NCI-H2081 treated with DMSO at 0.1 percent for 48 hours (cell line): ENCODE measurements at places on chromosomes 6 and 20.

GRCh38 chr6:7468382-7469081 lies 72.9 kb upstream of the DSP start:
- no peak for DNase-seq

DNA sequence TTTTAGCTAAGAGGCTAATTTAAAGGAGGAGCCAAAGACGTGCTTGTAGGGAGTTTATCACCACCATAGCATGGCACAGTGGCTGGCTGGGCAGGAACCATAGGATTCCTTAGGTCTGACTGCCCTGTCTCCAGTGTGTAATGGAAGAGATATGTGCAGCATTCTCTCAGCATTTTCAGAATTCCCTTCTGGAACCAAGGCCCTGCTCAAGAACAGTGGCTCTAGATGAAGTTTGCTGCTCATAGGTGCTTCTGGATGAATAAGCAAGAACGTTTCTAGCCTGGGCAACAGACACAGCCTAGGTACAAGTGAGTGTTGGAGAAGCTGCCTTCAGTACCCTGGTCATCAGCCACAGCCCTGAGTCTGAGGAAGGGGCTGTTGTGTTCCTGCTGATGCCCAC lies 69.1 kb downstream of the LCA5 start:
- DNase-seq, result no peak

DNA sequence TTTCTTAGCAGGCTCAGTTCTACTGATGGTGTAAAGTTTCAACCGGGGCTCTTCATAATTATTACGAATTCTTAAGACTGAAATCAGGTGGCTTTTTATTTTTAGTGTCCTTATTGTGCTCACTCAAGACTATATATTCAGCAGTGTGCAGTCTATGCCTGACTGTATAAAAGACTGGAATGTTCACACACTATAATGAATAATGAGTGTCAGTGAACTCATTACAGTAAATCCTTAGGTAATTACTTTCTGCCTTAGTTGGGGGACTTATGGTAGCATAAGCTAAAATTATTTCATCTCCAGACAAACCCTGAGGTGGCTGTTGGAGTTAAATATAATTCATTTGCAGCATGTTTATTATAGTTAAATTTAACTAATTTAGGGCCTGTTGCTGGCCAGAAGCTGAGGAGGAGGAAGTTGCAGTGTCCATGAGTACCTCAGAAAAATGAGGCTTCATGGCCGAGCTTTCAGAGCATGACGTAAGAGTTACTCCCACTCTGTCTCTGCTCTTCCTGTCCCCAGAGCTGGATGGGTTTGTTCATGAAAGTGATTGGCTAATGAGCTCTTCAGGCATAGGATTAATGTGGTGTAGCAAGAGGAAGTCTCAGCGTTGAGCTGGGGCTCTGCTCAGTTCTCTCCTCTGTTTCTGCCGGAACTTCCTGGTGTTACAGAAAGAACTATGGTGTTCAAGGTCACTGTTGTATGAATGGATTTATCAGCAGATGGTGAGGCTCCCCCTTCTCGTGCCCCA lies 335.7 kb downstream of the NRN1 start:
- DNase-seq, result no peak

GRCh38 chr6:132504757-132505156 lies 8.2 kb downstream of the STX7 start:
- no peak for DNase-seq

GRCh38 chr6:110180228-110181008 lies at the start of gene CDC40:
Gene CDC40, plus strand, starts transcription at chr6:110180427. Its CDS starts 18 bp downstream, at chr6:110180445.
- DNase-seq, result no peak

DNA sequence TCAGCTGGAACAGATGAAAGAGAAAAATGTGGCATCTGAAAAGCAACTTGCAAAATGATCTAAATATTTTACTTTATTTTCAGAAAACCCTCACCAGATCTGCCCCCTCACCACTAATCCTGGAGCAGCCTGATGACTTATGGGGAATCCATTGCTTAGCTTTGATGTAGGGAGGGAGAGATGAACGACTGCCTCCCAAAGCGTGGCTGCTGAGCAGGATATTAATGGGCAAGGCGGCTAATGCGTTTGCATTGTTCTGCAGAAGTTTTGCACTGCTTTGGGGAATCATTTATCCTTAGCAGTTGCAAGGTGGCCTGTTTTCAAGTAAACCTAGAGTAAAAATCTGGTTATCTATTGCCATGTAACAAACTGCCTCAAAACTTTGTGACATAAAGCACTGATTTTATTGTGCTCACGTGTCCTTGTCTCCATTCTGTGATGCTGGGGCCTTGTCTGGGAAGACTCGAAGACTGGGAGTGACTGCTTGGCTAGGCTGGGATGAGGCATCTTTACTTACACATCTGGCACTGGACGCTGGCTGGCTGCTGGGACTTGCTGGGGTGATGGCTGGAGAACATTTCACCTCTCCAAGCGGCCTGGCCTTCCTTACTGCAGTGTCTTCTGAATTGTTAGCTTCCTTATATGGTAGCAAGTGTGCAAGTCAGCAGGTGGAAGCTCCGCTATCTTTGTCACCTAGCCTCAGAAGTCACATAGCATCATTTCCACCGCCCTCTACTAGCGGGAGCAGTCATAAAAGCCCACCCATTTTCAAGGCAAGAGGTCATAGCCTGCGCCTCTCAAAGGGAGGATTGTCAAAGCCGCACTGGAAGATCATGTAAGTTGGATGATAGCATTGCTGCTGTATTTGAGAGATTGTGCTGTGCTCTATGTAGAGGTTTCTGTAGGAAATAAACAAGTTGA lies 313.2 kb downstream of the NRN1 start:
- DNase-seq, result no peak

GRCh38 chr20:61924211-61924857 lies 141.3 kb downstream of the TAF4 start:
- DNase-seq, result no peak

DNA sequence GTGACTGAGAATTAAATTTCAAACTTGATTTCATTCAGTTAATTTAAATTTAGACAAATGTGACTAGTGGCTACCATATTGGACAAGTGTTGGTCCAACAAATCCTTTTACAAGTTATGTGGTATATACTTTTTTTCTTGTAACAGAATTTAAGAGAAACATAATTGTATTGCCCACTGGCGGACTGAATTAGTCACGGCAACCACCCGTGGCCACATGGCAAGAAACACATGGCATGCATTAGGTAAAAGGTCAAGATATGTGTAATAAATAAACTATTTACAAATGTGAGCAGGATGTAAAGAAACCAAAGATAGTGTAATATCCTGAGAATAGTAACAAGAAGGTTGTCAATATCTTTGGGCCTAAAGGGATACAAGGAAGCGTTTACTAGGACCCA lies 91.2 kb downstream of the LCA5 start:
- DNase-seq, result no peak

GRCh38 chr6:156687789-156688619 lies 89.2 kb upstream of the ARID1B start:
- no peak for DNase-seq

DNA sequence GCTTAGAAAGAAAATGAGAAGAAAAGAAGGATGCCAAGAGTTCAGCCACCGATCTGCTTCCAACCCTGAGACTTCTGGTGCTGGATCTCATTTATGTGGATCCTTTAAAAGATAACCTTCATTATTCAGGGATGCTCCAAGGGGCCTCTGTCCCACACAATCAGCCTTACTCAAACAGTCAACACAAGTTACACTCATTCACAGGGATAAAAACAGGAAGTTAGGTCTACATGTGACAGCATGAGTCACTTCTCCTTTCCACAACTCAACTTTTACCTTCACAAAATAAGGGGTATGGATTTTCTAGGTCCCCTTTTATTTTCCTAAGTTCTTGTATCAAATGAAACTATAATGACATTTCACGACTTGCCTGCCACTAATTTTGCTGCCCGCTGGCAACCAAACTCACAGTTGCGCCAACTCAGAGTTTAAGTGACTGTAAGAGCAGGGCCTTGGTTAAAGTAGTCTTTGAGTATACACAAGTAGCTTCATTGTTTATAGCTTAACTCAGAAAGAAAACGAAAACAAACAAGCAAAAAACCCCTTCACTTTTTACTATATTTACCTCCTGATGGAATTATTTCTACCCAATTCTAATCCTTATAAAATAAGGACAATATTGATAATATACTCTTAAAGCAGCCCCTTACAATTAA lies 278.8 kb upstream of the RUNX2 start:
- no peak for DNase-seq

- no peak for DNase-seq
Measured at GRCh38 chr6:107066697-107067659, 39.0 kb downstream of the MTRES1 start.

- no peak for DNase-seq
Measured at GRCh38 chr20:37567331-37567665, 39.6 kb upstream of the BLCAP start.

DNA sequence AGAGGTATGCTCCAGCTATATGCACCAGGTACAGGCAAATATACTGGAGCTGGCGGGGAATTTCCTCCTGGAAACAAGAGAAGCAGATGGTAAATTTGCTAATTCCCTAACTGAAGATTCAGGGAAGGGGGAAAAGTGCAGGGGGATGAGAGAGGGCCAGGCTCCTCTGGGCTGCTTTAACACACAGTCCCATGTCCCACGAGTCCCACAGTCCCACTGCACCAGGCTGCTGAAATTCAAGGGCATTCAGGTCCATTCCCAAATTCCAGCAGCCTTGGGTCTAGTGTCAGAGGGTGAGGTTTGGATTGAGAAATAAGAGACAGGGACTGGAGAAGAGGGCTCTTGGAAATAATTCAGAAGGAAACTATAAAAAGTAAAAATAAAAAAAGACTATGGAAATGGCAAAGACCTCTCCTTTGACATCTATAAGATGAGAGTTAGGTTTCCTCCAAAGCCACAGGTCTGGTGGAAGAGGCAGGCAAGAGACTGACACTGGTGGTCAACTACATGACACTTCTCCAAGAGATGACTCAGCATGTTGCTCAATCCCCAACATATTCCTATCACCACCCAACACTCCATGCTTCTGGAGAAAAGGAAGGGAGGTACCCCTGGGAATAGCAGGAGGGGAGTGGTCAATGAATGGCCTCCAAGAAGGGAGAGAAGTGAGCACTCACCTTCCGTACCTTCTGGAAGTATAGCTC lies 69.2 kb downstream of the TRAM2 start:
- DNase-seq, result no peak

GRCh38 chr20:33015700-33016580 lies 8.4 kb downstream of the BPIFB2 start:
- DNase-seq, result no peak

GRCh38 chr6:11133281-11133680 lies 21.8 kb upstream of the ERVFRD-1 start:
- DNase-seq, result no peak

DNA sequence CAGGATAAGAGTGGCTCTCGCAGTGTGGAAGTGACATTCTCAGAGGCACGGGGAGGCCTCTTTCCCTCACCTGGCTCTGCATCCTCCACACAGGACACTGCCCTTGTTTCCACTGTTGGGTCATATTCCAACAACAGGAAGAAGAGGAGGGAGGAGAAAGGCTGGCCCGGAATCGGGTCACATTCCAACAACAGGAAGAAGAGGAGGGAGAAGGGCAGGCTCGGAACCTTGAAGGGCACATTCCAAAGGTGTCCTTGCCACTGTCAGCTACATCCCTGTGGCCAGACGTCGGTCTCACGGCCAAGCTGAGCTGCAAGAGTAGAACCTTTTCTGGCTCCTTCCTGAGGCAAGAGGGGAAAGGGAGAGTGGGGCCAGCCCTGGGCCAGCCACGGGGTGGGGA lies 25.4 kb downstream of the CHRNA4 start:
- no peak for DNase-seq

DNA sequence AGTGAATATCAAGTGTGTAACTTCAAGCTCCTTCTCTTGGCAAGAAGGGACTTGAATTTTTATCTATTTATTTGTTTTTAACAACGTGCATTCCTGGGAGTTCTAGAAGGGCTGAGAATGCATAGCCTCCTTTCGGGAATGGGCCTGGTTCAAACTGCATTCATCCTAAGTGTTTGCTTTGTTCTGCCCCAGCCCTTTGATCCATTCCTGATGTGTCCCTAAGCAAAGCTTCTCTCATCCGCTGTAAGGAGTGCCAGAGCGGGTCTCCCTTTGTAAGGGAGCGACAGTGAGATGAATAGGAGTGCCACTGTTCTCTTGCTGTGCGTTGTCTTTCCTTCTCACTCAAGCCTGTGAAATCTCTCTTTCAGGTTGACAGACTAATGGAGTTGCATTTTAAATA lies 61.0 kb upstream of the VSTM2L start:
- no peak for DNase-seq

DNA sequence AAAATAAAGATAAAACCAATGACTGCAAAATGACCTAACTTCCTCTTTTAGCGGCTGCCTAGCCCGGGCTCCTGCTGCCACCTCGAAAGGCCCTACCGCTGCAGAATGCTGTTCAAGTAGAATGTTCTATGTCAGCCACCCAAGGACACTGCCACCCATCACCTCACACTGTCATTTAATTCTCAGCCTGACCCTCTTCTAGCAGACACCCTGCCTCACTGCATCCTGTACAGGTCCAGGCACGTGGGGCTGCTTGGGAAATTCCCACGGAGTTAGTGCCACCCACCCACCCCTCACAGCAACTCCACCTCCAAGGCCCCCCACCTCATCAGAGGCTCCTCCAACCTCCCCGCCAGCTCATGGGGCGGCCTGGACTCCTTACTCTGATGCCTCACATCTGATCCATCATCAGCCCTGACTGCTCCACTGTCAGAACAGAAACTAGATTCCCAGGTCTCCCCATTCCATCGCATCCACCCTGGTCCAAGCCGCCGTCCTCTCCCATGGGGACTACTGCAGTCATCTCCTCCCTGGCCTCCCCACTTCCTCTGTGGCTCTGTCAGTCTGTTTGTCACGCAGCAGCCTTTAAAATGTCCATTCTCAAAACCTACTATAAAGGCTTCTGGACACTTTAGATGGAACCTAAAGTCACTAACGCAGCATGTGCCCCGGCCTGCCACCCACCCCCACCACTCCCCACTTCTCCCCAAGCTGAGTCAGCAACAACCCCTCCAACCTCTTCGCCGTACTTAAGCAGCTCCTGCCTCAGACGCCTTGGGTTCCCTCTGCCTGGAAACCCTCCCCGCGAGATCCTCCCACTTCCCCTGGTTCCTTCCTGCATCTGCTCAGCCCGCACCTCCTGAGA lies 17.0 kb downstream of the NFATC2 start:
- DNase-seq, result no peak

- DNase-seq, result no peak
Measured at GRCh38 chr6:150371356-150371755, 2.5 kb downstream of the IYD start.

DNA sequence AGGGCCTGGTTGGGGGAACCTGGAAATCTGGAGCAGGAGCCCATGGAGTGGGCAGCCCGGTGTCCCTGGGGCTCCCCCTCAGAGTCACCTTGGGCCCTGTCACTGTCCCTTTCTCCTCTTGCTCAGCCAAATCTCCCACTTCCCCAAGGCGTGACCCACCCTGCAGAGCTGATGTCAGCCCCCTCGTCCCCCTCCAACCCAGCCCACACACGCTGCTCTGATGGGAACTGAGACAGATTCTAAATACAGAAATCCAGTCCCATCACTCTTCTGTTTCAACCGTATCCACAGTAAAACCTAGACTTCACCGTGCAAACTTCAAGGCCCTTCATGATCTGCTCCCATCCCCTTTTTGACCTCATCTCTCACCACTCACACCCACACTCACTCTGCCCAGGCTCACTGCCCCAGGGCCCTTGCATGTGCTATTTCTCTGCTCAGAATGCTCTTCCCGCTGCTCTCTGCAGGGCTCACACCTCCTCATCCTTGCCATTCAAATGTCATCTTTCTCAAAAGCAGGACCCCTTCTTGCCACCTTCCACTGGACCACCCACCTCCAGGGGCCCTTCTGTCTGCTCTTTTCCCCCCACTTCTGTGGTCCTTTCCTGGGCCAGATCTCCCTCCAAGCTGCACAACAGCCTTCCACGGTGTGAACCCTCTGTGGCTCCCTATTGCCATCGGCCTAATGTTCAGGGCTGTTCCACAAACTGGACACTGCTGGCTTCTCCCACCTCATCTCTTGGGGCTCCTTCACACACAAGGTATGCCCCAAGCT lies 16.6 kb downstream of the TGM2 start:
- no peak for DNase-seq
